Testis (tissue), 5 donors: ENCODE measurements at places on chromosomes 1 and 21.
A peak's percentile ranks its signal among the peaks of the same experiment; 100 is the strongest.

DNA sequence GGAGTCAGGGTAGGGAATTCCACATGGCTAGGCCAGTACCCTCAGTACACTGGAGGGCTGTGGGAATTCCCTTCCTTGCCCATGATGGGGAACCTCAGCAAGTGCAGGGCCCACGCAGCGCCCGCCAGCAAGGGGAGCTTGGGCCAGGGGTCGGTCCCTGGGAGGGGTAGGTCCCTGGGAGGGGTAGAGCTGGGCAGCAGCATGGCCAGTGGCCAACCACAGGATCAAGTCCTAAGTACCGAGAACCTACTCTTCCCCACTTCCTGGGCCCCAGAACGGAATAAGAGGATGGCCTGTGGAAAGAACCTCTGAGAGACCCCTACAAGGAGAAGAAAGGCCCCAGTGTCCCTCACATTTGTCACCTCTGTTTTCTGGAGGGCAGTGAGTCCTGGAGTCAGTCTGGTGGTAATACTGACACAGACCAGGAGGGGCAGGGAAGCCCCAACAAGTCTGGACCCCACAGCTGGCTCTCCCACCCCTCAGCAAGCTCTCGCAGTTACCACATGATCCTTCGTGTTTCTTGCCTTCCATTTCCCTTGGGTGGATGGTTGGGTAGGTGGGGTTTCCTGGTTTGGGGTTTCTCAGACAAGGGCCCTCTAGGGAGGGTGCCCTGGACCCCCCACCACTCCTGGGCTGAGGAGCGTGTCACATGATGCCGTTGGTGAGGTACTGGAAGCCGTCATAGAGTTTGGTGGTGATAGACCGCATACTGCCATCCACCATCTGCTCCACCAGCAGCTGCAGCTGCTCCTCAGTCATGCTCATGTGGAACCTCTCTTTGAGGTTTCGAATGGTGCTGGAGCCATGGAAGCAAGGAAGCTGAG lies 10.3 kb downstream of the ZNF687 start:
- DNase-seq = no peak

DNA sequence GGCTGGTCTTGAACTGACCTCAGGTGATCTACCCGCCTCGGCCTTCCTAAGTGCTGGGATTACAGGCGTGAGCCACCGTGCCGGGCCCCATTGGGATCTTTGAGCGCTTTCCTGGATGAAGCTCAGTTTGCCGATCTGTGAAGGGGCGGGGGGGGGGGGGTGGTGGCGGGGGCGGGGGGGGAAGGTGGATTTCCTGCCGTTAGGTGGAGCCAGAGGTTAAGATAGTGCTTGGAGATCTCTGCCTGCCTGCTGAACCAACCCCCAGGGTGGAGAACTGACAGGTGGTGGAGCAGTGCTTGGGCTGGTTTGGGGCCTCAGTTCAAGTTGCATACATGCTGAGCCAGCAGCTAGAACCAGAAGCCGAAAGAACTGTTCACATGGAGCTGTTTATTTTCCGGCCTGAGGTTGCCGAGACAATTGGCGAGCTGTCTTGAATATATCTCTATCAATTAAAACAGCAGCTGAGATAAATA lies 1.7 kb downstream of the TMCC2 start:
- DNase-seq = peak; percentile 47

DNA sequence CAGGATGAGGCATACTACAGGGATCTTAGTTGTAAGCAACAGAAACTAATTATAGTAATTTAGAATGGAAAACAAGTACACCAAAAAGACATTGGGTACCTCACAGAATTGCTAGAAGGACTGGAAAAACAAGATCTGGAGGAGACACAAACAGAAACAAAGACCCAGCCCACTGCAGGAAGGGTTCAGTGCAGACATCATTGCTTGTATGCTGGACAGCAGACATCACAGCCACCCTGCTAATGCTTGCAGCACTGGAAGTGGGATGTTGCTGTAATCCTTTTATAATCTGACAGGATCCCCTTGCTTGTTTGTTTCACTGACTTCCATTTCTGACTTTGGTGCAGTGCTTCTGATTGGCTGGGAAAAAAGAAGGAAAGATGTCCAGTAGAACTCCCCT lies 111.4 kb upstream of the ZNF678 start:
- DNase-seq = no peak

GRCh38 chr1:37434292-37435225 lies 39.8 kb upstream of the ZC3H12A start:
- DNase-seq = peak; percentile 80

GRCh38 chr1:174116042-174116441 lies 43.3 kb upstream of the RABGAP1L start:
- DNase-seq = no peak
